ENCODE measurements at places on chromosomes 4 and X. TPM values are rescaled to one million over a fixed set of nuclear protein-coding genes. Genes with fewer than 3 reads are reported as not detected.

DNA sequence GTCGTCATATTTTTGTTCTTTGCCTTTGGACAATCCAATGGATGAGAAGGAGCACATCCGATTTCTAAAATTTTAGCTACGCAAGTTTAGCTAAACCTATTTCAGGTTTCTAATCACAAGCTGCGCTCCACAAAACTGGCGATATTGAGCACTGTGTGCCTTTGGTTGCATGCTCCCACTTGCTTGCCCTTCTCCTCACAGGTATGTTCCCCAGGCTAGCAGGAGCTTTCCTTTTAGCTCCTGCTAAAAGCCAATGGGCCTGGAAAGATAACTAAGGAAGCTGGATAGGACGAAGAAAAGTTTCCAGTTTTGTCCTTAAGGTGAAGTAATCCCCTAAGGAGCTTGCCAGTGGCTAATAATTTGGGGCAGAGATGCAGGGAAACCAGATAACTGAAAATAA is 975.2 kb downstream of the FSTL5 start:
- DNase-seq = no peak

CCSER1 gene
- 94.5 TPM for total RNA-seq

MAGEA8 gene
- total RNA-seq = not detected

GRCh38 chr4:20075248-20075871 is 176.3 kb upstream of the SLIT2 start:
- no peak for DNase-seq

PSAPL1 gene
- total RNA-seq = not detected

DNA sequence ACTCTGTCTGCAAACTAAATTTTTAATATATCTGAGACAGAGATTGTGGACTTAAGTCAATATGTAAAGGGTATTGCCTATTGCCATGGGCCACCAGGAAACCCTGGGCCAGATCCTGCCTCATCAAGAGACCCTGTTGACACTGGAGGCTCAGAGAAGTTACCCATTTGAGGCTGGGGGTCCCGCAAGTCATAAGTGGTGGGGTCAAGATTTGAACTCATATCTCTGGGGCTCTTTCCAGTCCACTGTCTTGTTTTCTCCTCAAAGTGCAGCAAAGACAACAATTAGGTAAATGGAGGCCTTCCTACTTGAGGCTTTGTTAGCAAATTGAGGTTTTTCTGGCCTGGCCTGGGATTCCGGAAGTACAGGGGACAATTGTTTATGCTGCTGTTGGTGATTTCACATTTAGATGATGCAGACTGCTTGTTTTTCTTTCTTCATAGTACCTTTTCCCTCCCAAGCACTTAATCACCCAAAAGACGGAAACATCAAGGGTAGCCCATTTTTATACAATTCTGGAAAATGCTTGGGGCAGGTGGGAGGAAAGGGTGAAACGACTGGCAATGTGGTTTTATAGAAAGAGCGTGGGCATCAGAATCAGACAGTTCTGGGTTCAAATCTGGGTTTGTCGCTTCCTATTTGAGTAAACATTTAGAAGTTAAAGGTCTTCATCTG is 160.0 kb downstream of the SMIM20 start:
- no peak for DNase-seq

LNX1 gene
- total RNA-seq = 26.7 TPM

- DNase-seq = no peak
These were observed 52.8 kb upstream of the TAB3 start for GRCh38 chrX:30941898-30942297.

DNA sequence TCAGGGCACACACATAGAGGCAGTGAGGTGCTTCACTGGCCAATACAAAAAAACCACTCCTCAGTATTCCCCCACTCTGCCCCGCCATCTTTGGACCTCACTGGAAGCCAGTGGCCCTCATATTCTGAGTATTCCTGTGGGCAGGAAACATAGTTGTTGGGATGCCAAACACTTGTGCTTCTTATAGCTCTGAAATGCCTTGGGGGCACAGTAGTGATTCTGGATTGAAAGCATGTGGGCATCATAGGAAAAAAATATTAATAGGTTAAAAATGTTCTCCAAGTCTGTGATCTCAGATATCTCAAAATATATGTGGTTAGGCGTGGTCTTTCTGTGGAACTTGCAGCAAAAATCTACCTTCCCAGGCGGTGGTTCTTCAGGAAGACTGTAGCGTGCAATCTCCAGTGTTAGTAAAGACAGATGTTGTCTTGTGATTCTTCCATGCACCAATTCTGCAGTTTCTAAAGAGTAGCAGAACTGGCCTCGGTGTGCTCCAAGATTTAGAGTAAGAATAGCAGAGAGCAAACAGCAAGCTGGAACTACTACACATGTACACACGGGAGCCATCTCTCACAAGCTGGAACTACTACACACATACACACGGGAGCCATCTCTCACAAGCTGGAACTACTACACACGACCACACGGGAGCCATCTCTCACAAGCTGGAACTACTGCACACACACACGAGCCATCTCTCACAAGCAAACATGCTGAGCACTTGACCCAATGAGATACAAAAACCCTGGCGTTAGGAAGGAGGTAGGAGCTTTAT is 8.0 kb upstream of the TENM3 start:
- no peak for DNase-seq

ZDHHC15 gene
- 1.8 TPM for total RNA-seq

GRCh38 chrX:77017093-77017492 is 430.1 kb upstream of the FGF16 start:
- no peak for DNase-seq

DNA sequence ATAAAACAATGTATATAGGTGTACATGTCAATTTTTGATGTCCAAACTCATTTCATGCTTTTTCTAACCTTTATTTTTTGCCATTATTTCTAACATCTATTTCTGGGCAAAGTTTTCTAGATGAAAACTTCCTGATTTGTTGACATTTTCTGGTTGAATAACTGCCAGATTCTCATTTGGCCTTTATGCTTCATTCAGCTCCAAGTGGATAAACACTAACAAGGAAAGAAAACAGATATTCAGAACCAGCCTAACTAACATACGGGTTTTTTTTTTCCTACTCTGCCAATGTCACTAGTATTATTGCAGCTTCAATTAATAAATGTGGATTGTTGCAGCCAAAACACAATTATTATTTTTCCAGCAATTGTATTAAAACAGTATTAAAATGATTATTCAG is 50.9 kb upstream of the RAP1GDS1 start:
- no peak for DNase-seq

DNA sequence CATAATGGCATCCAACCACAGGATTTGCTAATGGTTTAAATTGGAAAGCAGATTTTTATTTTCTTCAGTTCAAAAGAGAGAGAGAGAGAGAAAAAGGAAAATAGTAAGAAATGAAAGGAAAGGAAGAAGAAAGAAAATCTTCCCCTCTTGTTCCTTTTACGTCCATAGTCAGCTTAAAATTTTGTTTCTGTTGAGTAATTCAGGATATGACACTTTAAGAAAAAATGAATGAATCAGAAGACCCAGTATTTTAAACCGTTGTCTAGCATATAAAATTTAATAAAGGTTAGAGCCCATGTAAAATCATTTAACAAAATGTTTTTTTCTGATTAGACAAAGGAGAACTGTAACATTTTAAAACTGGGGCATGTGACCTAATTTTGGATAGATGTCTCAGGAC is 391.8 kb upstream of the EPHA5 start:
- no peak for DNase-seq

- DNase-seq = no peak
These were observed 24.6 kb upstream of the LAP3 start for GRCh38 chr4:17552427-17552826.

Measured in ureter (tissue), 1 donor.